ENCODE measurements at places on chromosomes 12 and 14.

- DNase-seq = no peak
Observed at GRCh38 chr12:127861406-127861805, 405.6 kb upstream of the TMEM132C start.

GRCh38 chr12:114407842-114408411 is 2.0 kb upstream of the TBX5 start:
- DNase-seq = no peak

DNA sequence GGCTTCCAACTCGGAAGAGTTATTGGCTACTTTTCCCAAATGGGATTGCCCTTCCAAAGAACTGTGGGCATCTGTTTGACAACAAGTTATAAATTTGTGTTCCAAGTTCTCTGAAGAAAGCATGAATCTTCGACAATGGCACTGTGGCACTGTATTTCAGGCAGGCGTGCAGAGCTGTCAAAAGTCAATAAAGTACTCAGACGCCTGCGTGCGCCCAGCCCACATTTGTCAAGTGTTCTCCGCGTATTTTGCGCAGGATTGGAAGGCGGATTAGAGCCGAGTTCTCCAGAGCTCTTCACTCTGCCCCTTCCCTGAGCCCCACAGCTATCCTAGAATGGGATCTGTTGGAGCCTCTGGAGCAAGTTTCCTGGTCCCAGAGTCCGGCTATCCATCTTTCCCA is 103.2 kb downstream of the SLC25A47 start:
- no peak for DNase-seq

DNA sequence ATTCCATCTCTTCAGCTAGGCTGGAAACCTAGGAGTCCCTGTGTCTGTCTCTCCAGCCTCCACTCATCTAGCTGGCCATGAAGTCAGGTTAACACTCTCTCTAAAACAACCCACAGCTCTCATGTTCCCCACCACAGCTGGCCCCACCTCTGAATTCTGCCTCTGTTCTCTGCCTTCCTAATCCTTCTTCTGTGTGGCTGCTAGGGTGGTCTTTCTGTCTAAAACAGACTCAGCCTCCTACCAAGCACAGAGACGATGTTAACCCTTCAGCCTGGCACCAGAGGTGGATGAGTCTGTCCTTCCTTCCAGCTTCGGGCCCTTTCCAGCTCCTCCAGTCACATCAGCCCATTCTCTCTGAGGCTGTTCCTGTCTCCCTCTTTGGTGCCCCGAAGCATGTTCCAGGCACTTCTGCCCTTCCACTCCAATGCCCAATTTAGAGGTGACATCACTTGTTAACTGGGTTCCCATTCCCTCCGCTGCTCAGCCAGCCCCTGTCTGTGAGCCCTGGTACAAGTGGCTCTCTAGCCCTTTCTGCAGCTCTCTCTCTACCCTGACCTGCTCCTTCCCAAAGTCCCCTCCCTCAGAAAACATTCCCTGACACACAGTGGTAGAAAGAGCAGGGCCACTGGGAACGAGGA is 9.1 kb downstream of the FIGNL2 start:
- DNase-seq = no peak

DNA sequence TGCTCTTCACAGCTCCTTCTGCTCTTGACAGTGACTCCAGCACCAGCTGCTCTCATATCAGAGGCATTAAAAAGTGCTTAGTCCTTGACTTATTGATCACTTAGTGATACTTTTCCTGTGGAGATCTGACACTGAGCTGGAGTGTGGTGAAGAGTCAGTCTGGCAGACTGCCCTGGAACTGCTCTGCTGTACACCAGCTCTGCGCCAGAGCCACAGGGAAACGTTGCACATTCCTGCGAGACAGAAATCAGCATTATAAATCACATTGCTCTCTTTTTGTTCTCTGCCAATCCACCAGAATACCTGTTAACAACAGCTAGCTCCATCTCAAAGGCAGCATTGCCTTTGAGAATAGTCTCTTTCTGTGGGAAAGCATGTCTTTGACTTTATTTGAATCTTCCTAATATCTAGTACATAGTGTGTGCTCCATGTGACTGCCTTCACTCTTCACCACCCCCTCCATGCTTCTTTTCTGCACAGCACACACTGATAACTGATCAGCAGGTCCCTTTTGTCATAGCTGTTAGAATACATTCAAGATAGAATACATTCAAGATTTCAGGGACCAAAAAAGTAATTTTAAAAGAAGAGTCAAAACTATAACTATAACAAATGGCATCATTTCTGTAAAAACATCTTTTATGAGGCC is 48.2 kb upstream of the VSX2 start:
- DNase-seq = no peak

- DNase-seq = no peak
Observed at GRCh38 chr12:22374508-22374907, 40.0 kb upstream of the ST8SIA1 start.

DNA sequence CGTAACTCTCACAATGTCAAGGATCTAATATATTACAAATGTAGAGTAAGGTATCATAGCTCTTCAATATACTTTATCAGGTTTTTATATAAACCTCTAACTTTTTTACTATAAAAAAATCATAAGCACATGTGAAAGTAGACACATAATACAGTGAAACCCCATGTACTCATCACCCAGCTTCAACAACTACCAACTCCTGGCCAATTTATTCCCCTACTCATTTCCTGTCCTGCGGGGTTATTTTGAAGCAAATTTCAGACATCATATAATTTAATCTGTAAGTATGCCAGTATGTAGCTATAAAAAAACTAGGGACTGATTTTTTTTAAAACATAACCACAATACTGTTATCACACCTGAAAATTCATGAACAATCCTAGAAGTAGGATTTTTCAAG is 47.7 kb downstream of the NOPCHAP1 start:
- peak; percentile 32 for DNase-seq

DNA sequence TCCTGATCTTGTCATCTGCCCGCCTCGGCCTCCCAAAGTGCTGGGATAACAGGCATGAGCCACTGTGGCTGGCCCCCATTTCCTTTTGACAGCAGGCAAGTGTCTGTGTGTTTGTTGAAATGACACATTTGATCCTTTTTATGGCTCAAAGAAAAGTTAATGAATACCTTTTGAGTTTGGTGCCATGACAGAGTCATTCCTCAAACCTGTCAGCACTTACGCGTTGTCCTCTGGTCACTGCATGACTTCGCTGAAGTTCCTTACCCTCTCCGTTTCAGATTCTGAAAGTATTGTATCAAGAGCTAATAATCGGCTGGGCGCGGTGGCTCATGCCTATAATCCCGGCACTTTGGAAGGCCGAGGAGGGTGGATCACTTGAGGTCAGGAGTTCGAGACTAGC is 32.4 kb downstream of the NEMF start:
- DNase-seq = no peak

DNA sequence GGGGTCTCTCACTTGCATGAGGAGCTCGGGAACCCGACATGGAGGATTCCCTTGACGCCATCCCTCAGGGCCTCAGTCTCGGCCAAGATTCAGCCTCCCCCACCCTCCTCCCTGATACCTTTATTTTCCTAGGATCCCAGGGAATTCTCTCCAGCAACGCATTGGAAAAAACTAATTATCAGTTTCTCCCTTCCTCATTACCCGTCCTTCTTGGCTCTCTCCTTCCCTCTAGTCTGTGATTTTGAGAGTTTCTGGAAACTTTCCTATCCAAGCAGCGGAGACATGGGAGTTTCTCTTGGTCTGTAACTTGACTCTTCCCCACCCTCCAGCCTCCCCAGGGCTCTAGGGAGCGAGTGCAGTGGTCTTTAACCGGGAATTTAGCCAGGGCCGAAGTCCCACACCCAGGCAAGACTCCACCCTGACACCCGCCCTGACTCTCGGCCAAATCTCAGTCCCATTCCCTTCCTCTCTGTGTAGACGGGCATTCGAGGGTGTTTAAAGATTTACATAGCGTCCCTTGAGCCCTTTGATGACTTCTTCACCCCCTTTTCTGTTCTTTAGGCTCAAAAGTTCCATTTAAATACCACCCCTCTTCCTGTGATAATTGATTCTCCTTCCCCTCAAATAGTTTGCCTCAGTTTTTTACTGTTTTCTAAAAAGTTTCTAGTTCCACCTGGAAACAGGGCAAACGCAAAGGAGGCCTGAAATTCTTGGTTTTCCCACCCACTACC is 6.7 kb downstream of the HOXC5 start:
- DNase-seq = no peak

DNA sequence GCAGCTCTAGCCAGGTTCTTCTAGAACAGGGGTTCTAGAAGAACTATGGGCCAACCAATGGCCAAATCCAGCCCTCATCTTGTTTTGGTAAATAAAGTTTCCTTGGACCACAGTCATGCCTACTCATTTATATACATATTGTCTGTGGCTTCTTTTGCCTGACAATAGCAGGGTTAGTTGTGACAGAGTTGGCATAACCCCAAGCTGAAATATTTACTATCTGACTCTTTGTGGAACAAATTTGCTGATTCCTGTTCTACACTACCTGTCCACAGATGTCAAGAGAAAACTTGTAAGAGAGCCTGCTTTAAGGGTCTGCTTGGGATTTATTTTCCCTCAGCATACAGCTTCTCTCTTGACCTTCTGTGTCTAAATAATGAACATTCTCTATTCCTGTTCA is 289.0 kb downstream of the KSR2 start:
- DNase-seq = no peak

- DNase-seq = no peak
Observed at GRCh38 chr12:107355004-107355565, 261.7 kb upstream of the CRY1 start.

GRCh38 chr12:9725213-9725870 is 7.6 kb downstream of the CLECL1 start:
- DNase-seq = no peak

DNA sequence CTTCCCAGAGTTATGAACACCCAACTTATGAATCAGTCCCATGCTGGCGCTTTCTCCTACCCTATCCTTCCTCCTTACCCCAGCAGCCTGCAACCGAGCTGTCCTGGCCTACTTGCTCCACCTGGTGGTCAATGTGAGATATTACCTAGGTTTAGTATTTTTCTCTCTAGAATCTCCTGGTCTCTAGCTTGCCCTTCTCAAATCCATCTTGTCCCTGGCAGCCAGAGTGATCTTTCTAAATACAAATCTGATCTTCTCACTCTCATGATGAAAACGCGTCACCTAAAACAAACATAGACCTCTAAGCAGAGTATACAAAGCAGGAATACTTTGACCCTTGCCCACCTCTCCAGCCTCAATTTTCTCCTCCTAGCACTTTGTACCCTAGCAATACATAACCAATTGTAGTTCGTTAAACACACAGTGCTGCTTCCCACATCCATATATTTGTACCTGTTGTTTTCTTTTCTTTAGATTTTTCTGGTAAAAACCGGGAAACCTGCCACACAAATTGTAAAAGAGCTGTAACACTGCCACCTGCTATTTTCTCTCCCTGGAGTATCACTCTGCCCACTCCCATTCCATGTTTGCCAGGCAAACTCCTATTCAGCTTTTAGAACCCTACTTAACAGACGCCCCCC is 20.0 kb upstream of the TCP11L2 start:
- no peak for DNase-seq

DNA sequence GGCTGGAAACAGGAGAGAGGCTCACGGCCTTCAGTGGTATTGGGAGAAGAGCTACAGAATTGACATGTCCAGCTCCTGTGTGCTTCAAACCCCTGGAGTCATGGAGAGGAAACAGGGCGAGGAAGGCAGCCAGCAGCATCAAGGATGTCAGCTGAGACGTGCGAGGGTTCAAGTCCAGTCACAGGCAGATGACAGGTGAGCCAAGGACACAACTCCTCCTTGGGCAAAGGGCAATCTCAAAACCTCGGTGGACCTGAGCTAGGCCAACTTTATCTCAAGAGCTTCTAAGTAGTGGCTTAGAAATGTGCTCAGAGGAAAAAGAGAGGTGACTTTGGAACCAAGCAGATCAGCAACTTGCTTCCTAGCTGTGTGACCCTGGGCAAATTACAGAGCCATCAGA is 81.6 kb downstream of the TTC9 start:
- no peak for DNase-seq

DNA sequence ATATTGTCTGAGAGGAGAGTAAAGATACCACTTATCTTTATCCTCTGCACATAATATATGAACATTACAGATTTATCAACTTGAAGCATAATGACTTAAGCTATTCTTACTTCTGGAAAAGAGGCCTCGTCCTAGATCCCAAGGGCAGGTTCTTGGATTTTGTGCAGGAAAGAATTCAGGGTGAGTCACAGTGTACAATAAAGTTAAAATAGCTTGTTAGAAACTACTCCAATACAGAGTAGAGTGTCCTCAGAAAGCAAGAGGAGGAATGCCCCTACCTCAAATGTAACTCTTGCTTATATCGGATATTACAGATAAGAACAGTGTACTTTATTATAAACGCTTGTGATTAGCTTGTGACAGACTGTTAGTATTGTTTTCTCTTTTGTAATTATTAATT is 41.9 kb upstream of the ABCC9 start:
- DNase-seq = no peak

GRCh38 chr12:110171186-110171538 is 47.0 kb downstream of the IFT81 start:
- DNase-seq = no peak

DNA sequence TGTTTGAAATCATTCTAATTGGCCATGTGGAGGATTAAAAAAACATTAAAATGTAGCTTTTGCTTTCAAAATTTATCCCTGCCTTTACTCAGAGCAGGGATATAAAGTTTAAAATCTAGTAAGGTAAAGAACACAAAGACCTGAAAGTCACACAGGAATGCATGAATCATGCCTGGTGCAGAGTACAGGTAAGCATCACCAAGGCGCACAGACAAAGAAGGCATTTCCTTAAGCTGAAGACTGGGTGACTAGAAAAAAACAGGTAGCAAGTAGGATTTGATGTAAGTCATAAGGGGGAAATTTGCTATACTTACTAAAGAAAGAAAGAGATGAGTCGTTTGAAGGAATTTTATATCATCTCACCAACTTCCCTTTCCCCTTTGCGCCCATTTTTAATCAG is 405.6 kb downstream of the GXYLT1 start:
- no peak for DNase-seq

GRCh38 chr12:53122961-53123468 is 19.7 kb downstream of the SOAT2 start:
- peak; percentile 95 for DNase-seq

GRCh38 chr12:110744151-110744571 is 1.5 kb upstream of the PPP1CC start:
- no peak for DNase-seq

- no peak for DNase-seq
Observed at GRCh38 chr14:31400031-31400638, 20.2 kb downstream of the HEATR5A start.

- DNase-seq = no peak
Observed at GRCh38 chr12:107570721-107571120, 114.9 kb upstream of the PWP1 start.

GRCh38 chr12:52062167-52063081 is 7.4 kb upstream of the ATG101 start:
- DNase-seq = no peak

DNA sequence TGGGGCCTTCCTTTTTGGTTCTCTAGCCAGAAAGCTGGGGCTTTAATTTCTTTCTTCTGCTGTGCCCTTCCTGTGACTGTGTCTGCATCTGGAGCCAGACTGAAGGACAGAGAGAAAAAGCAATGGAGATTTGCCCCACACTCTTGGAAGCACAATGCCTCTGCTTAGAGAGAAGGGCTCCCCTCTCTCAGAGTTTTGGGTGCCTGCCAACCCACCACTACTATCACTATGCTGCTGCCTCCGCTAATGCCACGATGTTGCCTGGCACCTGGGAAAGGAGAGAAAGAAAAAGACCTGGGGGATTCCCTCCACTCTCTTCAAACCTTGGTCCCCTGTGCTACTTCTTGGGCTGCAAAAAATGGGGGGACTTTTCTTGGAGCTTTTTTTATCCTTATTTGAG is 52.6 kb downstream of the TMEM260 start:
- no peak for DNase-seq

Measured in SK-N-MC (cell line).